ENCODE measurements at places on chromosomes 6 and 20.
A peak's percentile ranks its signal among the peaks of the same experiment; 100 is the strongest.

GRCh38 chr6:209432-210103 lies 82.7 kb upstream of the DUSP22 start:
- no peak for DNase-seq

DNA sequence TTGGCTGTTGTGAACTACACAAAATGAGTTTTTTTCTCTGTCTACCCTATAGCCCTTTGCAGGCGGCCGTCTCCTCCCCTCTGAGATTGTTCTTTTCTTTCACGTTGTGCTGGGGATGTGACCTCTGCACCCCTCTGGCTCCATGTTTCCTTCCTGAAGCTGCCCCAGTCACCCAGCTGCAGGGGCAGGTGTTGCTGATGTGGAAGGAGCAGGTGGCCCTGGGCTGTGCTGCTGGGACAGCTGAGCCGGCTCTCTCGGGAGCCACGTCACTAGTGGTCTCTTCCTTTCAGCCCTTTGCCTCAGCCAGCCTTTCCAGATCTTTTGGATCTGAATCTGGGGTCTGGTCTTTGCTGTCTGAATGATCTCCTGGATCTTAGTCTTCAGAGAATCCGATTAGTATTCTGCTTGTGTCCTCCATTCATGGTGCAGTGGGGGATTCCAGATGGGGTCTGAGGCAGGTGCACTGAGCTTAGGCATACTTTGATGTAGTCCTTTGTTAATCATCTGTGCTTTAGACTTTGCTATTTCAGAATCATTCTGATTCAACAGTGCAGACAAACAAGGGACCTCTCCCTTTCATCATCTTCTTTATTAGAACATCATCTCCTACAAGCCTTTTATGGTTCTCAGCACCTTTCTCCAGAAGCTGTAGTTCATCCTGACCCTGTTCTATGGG lies 31.4 kb downstream of the TMEM181 start:
- DNase-seq = no peak

DNA sequence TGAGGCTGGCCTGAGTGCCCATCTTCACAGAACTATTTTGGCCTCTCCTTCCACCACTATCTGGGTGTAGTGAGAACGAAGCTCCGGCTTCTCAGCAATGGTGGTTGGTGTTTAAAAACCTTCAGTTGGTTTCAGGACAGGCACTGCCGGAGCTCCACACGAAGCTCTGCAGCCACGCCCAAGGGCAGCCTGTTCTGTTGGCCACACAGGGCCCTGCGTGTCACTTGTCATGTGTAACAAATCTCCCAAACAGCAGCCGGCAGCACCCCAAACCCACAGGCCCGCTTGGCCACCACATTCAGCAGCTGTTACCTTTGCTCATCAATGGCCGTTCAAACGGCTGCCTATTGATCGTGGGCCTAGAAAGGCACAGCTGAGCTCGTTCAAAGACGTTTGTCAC lies 97.5 kb downstream of the ERMARD start:
- no peak for DNase-seq

- DNase-seq = no peak
Observed at GRCh38 chr20:46333161-46333991, 25.1 kb upstream of the CDH22 start.

DNA sequence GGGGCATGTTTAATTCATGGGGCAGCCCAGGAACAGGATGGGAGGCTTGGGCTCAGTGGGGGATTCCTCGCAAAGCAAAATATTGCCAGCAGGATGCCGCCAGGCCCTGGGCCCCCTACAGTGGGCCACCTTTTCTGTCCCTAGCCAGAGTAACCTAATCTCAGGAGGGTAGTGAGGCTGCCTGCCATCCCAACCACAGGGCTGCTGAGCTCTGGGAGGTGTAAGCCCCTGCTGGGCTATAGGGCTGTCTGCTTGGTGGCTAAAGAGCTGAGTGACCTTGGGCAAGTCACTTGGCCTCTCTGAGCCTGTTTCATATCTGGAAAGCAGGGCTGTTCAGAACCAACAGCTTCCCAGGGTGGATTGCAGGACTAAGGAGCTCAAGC lies 35.7 kb upstream of the CDH22 start:
- DNase-seq = no peak

- no peak for DNase-seq
Observed at GRCh38 chr6:133626096-133626666, 262.7 kb upstream of the TCF21 start.

DNA sequence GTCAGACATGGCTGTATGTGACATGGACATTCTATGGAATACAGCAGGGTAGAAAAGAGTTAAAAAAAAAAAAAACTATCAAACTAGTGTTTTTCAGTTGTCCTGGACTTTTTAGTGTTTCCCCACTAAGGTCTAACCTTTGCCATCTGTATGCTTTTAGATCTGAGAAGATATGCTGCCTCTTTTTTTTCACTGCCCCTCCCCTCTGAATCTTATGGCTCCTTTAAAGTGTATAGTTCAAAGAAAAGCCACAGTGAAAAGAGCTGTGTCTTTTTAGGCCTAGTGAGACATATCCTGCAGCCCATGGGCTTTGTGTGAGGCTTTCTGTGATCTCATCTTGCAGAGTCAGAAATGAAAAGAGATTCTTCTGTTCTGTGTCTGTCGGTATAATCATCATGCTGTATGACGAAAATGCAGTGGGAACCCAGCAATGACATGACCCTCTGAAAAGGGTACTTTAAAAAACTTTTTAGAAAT lies 29.3 kb downstream of the ADGRG6 start:
- DNase-seq = peak; percentile 64

GRCh38 chr6:12442455-12442854 lies 152.3 kb downstream of the EDN1 start:
- peak; percentile 75 for DNase-seq

DNA sequence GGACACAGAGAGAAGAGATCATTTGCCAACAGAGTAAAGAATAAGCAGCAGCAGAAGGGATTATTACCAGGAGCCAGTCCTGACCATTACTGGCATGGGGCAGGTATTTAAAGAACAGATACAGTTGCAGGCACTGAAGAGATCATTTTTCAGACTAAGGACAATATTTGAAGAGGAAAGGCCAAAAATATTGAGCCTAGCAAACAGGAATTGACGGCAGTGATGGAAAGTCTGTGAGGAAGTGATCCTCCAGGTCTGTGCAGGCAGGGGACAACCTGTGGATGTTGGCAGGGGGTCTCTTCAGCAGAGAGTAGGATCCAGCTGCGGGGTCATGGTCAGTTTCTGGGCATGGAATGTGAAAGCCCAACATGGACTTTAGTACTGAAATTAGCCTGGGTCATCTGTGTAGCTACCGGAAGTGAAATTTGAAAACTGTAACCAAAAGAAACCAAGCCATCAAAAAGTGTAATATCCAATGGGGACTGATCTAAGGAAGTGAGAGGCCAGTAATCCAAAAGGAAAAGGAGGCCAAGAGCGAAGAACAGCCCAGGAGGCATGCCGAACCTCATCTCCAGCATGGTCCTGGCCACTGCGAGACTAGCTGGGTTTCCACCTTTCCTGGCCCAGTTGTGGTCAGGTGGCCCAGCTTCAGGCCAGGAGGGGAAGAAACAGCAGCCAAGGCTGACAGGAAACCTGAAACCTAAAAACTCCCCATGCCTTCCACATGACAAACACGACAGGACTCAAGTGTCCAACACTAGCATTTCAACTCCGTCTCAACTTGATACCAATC lies 115.1 kb upstream of the TNFAIP3 start:
- DNase-seq = no peak

GRCh38 chr20:48295966-48296421 lies 510.7 kb upstream of the SULF2 start:
- DNase-seq = no peak

DNA sequence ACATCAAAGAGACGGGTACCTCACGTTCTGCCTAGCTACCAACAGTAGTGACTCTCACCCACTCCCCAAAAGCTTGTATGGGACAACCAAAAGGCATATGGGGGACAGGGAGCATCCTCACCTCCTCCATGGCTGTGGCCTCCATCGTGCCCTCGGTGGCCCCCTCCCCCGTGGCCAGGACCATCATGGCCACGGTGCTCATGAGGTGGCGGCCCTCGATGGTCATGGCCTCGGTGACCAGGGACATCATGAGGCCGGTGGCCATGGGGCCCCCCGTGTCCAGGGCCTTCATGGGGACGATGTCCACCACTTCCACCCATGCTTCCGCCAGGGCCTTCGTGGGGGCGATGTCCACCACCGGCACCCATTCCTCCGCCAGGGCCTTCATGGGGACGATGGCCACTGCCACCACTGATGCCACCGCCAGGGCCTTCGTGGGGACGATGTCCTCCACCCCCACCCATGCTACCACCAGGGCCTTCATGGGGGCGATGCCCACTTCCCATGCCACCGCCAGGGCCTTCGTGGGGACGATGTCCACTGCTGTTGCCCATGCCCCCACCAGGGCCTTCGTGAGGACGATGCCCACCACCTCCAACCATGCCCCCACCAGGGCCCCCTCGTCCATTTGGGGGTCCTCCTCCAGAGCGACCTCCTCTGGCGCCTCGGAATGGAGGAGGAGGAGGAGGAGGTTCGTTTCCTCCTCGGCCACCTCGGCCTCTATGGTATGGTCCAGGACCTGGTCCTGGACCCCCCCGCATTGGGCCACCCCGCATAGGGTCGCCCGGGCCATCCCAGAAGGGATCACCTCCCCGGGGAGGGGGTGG lies 15.0 kb downstream of the PPP1R10 start:
- DNase-seq = no peak

DNA sequence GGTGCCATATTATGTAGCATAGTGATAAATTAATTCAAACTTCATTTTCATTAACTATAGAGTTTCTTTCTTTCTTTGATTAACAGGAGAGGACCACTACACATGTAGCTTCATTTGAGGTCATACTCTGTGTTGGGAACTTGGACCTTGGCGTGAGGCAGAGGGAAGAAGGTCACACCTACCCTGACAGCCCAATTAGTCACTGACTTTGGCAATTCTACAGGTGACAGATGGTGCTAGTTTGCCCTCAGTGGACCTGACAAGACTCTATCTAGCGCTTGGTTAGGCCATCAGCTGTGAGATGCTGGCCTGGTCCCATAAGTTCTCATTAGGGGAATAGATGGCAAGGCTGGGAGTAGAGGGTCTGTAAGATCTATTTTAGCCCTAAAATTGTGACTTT lies 14.2 kb downstream of the SLX4IP start:
- DNase-seq = no peak

DNA sequence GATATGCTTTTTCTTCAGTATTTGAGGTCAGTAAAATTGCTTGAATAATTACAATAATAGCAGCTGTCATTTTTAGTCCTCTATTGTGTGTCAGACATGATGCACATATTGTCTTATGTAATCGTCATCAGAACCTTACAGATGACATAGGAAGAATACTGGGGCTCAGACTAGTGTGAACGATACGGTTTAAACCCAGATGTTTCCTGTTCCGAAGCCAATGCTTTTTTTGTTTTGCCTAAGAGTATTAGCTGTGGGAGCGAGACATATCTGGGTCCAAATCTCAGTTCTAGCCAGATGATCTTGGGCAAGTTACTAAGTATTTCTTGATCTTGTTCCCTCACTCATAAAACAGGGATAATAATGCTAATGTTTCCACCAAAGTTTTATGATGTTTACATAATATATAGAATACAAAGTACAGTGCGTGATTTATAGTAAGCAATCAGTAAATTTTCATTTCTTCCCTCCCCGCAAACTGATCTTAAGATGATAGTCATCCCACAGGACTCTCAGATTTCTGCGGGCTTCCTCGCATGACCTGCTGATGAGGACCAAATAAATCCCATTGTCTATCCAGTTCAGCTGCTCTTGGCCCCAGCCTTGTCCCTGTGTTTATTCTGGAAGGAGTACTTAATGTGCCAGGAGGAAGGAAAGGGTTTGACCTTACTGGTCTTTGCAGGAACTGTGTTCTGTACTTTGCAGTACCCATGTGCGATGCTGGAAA lies 98.2 kb downstream of the CAP2 start:
- DNase-seq = no peak

GRCh38 chr20:31572701-31573554 lies 32.2 kb upstream of the ID1 start:
- DNase-seq = peak; percentile 98

GRCh38 chr6:165732696-165733488 lies 69.9 kb upstream of the PDE10A start:
- no peak for DNase-seq

DNA sequence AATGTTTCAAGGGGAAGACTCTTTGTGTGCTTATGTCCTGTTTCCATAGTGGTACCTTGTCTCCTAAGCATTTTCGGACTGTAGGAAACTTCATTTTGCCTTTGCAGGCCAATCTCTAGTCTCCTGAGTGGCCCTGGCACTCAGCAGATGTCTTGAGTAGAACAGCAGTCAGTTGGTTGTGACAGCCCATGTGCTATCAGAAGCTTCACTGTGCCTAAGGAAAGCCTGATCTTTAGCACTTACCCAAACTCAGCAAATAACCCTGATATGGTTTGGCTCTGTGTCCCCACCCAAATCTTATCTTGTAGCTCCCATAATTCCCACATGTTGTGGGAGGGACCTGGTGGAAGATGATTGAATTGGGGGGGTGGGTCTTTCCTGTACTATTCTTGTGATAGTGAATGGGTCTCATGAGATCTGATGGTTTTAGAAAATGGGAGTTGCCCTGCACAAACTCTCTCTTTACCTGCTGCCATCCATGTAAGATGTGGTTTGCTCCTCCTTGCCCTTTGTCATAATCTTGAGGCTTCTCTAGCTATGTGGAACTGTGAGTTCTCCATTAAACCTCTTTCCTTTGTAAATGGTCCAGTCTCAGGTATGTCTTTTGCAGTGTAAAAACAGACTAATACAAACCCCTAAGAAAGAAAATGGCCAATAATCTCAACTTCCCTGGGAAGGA lies 15.9 kb upstream of the SRPK1 start:
- no peak for DNase-seq

- no peak for DNase-seq
Observed at GRCh38 chr6:87714093-87714842, 12.2 kb upstream of the AKIRIN2 start.

GRCh38 chr20:62111148-62111547 lies 11.1 kb upstream of the LSM14B start:
- DNase-seq = peak; percentile 81

DNA sequence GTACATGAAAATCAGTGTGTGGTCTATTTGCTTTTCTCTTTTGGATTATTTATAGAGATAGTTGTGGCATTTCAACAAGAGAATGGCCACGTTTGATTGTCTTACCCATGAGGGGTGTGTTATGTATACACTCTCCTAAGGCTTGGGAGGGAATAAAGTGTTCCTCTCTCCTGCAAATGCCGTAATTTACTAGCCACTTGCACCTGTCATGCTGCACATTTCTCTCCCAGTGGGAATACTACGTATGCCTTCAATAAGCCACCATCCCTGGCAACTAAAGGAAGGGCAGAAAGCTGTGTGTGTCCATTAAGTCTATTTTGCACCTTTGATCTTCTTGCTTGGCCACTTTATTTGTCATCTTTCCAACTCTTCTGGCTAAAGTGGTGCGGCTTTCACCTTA lies 541.2 kb downstream of the QKI start:
- DNase-seq = no peak

DNA sequence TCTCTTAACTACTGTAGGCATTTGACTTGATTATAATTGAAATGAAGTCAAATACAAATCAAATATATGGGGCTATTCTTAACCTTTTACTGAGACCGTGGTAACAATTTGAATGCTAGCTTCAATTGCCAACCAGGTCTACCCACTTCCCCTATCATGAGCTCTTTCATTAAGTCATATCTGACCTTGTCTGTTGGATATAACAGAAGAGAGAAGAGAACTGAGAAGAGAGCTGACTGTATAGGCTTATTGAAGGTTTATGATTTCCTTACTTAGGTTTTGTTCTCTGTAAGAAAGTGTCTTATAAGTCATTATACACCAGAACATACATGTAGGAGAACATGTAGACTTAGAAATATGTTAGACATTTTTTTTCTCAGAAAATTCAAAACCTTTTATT lies 549.4 kb downstream of the COL12A1 start:
- DNase-seq = no peak

Data from OCI-M1 (cell line).